ENCODE measurements at places on chromosomes 2 and 18.

DNA sequence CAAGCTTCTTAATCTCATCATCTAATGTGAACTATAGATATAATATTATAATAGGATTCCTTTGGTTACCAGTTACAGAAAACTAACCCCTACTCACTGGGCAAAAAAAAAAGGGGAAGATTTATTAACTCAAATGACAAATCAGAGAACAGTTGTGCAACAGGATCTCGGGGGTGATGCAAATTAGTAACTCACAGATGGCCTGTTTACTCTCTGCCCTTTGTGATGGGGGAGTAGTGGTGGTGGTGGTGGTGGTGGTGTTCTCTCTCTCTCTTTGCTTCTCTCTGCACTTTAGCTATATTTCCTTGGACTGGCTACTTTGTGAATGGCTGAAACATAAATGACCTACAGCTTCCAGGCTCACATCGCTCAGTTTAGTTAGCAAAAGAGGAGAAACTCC lies 59.0 kb downstream of the TMEM247 start:
- DNase-seq, result no peak

DNA sequence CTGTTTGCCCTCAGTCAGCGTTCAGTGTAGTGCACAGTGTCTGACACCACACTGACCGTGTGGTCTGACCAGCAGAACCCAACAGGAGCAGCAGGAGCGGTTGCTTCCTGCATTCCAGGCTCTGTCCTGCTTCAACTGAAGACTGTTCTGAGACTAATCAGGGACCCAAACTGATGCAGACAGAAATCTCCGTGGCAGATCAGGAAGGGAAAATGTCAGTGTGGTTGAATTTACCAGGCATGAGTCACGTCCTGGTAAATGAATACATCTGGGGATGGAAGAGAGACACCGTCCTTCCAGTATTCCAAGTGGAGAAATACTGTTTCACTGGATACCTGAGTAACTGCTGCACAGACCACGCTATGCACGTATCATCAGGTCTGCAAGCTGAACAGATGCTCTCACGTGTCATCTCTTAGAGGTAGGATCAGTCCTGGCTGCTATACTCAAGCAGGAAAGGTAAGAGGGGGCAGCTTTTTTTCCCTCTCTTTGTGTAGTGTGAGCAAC lies 223.6 kb upstream of the EPAS1 start:
- no peak for DNase-seq

DNA sequence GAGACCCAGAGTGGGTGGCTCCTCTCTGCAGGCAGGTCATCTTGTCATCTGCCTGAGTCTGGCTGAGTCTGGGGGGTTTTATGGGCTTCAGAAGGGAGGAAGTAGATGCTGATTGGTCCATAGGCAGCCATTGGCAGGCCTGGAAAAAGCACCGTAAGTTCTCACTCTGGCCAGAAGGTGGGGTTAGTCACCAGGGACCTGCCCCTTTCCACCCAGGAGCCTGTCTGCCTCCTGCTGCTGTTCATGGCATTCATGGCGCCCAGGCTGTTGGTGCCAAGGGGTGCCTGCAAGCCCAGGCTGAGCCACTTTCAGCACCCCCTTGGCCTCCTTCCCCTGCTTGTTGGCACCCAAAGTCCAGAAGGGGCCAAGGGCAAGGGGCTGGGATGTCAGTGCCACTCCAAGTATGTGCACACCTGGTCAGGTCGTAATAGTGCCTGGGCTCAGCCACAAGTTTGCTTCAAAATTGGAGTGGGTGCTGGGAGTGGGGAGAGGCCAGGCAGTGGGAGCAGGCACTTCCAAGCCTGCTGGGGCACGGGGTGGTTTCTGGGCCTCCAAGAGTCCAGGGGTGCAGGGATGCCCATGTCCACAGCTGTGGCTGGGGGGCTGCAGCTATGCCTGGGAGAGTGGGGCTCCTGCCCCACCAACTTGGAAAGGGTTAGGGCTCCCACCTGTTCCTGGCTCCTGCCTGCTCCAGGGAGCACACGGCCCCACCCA lies 178.1 kb downstream of the FAM210A start:
- DNase-seq, result no peak

- DNase-seq, result no peak
Measured at GRCh38 chr2:218732761-218733158, 22.1 kb downstream of the TTLL4 start.

GRCh38 chr2:198287706-198288105 lies 483.3 kb downstream of the PLCL1 start:
- DNase-seq, result no peak

DNA sequence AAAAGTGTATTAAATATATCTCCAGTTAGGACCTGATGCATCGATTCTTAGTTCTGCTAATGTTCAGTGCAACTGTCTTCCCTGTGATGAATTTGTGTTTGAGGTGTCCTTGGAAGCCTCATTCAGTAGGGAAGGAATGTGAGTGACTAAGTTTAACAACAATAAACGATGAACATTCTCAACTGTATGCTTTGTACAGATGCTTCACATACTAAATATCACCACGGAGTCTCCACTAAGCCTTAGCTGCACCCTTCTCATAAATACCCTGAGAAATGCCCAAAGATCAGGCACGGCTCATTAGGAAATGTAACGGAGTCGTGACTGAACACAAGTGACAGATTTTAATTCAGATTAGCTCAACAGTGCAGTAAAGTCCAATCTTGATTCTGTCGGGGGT lies 24.4 kb upstream of the AGFG1 start:
- no peak for DNase-seq

DNA sequence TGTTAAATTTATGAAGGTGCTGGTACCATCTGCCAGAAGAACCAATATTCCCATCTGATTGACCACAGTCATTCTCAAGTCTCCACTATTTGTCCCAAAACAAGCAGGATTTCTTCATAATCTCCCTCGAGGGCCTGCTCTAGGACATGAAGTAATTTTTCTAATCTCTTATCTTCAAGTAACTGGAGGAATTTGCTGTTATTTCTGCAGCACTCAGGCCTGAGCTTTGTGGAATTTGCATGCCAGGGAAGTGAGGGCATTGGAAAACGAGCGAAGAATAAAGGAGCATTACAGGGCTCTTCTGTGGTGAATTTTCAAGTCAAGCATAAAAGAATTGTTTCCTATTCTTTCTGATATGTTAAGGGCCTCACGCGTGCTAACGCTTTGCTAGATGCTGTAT lies 161.2 kb upstream of the EPAS1 start:
- no peak for DNase-seq

DNA sequence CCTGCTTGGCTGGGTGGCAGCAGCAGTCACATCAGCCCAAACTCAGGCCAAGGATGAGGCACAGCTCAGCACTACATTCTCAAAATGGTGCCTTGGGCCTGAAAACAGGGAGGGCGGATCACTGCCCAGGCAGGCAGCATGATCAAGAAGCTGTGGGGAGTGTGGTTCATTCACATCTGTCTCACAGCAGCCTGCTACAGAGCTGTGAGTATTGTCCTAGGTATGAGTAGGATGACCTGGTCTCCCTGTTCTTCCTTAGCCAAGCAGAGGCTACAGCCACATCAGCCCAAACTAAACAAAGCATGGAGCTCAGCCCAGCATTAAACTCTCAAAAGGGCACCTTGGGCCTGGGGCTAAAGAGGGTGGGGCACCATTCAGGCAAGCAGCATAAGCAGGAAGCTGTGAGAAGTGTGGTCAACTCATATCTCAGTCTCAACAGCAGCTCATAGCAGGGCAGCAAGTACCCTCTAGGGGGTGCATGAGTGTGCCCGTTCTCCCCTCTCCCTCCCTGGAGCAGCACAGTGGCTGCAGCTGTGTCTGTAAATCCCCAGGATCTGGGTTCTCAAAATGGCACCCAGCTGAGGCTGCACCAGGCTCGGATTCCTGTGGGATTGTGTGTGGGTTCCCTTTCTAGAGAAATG lies 139.6 kb downstream of the TRABD2A start:
- peak; percentile 39 for DNase-seq

DNA sequence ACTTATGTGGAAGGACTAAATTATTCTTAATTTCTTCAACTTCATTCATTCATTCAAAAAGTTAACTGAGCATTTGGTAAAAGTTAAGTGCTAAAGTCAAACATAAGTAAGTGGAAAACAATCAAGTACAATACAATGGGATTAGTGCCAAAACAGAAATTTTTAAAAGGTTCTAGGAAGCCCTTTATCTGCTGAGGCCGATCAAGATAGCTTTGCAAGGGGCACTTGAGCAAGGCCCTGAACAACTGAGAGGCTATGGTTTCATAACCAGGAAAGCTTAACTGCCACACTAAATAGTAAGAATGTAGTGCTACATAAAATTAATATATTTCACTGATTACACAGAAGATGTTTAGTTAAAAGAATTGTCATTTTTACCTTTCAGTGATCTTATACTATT lies 76.5 kb downstream of the NOL10 start:
- no peak for DNase-seq

- DNase-seq, result no peak
Measured at GRCh38 chr18:44128365-44128764, 552.3 kb upstream of the SETBP1 start.

GRCh38 chr2:16413285-16413684 lies 252.3 kb downstream of the CYRIA start:
- DNase-seq, result no peak

Measured in HuH-7 (cell line).